ENCODE measurements at places on chromosomes 2 and 18.

GRCh38 chr2:209121691-209122090, 302.2 kb upstream of the MAP2 start:
- DNase-seq = no peak

DNA sequence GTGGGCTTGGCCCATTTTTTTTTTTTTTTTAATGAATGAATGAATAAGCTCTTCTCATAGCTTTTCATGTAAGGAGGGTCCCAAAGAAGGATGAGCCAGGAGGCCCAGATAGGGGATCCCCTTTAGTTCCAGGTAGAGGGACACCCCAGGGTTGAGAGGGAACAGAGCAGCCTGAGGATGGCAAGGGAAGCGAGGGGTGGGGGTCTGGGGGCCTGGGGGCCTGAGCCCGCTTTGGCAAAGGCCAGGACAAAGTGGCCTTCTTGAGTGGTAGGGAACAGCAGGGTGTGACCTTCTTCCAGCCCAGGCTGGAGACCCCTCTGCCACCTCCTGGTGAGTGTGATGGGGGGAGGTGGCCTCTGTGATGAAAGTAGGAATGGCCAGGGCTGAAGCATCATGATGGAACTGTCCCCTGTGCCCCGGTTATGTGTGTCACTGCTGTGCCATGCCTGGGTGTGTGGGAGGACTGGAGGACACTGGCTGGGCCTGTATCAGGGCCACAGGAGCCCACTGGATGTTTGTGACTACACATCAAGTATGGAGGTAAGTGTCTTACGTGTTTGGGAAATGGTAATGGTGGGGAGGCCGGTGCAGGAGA, 263.5 kb upstream of the HDAC4 start:
- no peak for DNase-seq

DNA sequence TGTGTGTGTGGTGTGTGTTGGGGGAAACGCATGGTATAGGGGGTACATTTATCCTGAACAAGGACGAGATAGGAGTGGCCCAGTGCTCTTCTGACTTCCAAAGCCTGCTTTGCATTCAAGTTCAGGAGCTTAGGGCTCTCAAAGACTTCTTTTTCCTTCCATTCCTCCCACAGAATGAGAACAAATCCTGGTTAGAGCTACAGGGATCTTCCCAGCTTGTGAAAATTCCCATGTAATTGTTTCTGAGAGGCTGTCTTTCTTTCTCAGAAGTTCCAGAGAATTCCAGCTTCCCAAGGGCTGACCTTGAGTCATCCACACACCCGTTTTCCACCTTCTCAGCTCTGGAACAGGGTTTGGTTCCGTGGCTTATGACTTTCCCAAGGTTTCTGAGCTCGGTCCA, 38.9 kb downstream of the FASTKD2 start:
- DNase-seq = peak; percentile 41

DNA sequence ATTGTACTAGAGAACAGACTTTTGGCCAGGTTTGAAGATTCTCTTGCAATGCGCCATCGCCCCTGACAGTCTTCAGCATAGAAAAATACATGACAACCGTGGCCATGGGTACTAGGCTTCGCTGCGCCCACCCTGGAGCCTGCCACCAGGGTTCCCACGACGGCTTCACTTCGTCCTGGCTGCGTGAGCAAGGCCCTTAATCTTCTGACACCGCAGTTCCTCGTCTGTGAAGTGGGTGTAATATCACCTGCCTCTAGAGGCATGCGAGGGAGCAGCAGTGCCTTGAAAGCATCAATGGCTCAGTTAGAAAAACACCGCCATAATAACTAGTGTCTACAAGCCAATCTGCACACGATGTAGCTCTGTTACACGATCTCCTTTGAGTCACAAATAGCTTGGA, 175.2 kb upstream of the HS6ST1 start:
- DNase-seq = no peak

DNA sequence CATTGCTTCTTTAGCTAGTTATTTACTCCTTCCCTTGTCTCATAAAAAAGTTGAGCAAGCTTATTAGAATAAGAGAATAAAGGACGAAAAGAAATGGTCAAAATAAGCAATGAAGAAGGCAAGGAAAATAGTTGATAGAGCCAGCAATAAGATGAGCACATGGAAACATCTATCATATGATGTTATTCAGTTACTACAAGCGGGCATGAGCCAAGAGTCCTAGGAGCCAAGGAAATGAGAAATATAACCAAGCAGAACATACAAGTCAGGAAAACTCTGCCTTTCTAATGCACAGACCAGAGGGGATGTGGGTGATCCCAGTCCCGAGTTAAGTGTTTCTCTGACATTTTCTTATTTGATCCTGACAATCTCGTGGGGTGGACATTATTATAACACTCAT, 33.9 kb downstream of the INO80C start:
- no peak for DNase-seq

DNA sequence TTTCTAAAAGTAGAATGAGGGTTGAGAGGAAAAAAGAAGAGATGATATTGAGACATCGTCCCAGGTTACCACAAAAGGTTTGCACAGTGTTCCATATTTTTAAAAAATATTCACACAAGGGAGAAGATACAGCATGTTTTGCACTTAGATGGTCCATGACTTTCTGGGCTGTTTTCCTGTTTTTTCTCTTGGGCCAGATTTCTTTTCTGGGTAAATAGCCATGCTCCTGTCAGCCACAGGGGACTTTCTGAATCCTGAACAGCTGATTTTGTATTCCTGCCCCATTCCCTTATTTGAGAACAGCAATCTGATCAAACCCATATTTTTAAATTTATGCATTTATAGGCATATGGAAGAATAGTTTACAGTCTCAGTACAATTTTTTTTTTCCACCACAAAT, 185.9 kb upstream of the NRP2 start:
- DNase-seq = no peak

DNA sequence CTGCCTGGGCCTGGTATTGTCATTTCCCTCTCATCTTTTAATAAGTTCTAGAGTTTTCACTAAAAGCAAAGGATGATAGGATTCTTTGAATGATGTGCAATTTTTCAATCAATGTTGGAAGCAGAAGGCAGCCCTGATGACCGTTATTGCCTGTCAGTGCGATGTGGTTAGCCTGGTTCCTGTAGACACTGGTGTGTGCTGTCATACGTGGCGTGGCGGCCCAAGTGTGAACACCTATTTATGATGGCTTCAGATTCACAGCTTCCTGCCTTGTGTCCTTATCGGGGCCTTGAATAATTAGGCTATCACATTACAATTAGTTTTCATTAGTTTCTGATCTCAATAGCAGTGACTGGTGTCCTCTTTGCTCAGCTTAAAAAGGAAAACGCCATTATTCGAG, 218.5 kb downstream of the TPGS2 start:
- no peak for DNase-seq

- peak; percentile 61 for DNase-seq
Measured at GRCh38 chr2:20224716-20225293, at the start of gene SDC1. Gene SDC1 (minus strand): TSS chr2:20225130. CDS start chr2:20224867, 263 bp downstream.

Data from EH (cell line).